ENCODE measurements at places on chromosomes 1 and 21.

GRCh38 chr1:203167026-203167912 is 8.4 kb downstream of the MYBPH start:
- DNase-seq = no peak

- DNase-seq = no peak
These were observed 245 bp upstream of the TMEM269 start for GRCh38 chr1:42784547-42784945.

- no peak for DNase-seq
These were observed 25.8 kb upstream of the ZNF648 start for GRCh38 chr1:182087304-182087703.

DNA sequence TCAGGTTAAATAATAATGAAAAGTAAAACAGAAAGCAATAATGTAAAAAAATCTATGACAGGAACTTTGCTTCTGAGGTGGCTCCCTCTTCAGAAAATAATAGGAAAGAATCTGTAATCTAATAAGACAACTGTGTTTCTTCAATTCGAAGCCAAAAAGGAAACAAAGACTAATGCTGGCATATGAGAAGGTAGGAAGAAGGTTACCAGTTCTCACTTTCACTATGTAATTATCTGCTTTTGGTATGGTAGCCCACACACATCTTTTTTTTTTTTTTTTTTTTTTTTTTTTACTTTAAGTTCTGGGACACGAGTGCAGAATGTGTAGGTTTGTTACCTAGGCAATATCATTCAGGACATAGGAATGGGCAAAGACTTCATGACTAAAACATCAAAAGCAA is 47.1 kb downstream of the COP1 start:
- DNase-seq = no peak

GRCh38 chr1:216183454-216183853 is 239.8 kb downstream of the USH2A start:
- no peak for DNase-seq

GRCh38 chr1:154768456-154769125 is 101.5 kb downstream of the KCNN3 start:
- DNase-seq = no peak

DNA sequence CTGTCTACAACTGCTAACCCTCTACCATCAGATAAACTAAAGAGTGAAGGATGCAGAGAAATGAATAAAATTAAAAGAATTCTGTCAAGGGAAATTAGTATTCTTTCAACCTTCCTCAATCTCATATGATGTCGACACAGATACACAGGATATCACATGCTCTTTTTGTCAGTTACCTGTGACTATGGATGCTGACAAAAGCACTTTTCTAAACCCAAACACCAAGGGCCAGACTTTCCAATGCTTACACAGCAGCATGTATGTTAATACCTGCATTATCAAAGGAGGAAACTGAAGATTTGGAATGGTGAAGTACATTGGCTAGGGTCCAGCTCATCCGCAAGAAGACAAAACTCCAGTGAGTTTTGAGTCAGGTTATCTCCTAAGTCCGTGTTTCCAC is 294.0 kb downstream of the SMYD3 start:
- no peak for DNase-seq

- DNase-seq = no peak
These were observed 112.1 kb downstream of the RUNX1 start for GRCh38 chr21:34936883-34937563.

GRCh38 chr1:228159008-228159665 is 6.5 kb upstream of the IBA57 start:
- no peak for DNase-seq

- DNase-seq = no peak
These were observed 1.9 kb downstream of the PLA2G2F start for GRCh38 chr1:20141001-20141400.

DNA sequence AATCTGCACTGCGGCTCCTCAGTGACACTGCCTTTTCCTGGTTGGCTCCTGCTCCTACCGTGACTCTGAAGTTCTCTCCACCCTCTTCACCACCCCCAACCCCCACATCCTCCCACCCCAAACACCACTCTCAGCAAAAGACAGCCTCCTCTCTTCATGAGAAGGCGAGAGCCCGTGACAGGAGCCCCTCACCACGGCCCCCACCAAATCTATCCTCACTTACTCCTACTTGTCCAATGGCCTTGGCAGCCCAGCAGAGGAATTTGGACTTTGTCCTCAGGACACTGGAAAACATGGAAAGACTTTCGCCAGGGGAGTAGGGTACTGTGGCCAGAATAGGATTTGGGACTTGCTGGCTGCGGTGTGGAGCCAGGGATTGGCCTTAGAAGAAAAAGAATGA is 6.9 kb downstream of the TMEM125 start:
- DNase-seq = no peak

GRCh38 chr1:3238703-3239278 is 169.8 kb downstream of the PRDM16 start:
- DNase-seq = no peak

DNA sequence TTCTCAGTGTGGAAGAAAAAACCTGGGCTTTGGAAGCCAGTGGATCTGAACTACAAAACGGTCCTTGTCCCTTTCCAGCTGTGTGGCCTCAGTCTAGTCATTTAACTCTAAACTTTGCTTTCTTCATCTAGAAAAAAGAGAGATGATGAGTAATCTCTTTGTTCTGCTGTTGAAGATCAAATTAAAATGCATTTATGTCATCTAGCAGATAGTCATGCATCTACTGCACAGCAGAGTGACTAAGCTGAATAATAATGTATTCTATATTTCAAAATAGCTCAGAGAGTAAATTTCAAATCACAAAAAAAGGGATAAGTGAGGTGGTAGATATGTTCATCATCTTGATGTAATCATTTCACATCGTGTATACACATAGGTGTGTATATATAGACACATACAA is 473.2 kb downstream of the DSCAM start:
- no peak for DNase-seq
